ENCODE measurements at places on chromosomes 3 and 15.

GRCh38 chr3:145849115-145849514 lies 311.9 kb downstream of the PLOD2 start:
- no peak for DNase-seq

DNA sequence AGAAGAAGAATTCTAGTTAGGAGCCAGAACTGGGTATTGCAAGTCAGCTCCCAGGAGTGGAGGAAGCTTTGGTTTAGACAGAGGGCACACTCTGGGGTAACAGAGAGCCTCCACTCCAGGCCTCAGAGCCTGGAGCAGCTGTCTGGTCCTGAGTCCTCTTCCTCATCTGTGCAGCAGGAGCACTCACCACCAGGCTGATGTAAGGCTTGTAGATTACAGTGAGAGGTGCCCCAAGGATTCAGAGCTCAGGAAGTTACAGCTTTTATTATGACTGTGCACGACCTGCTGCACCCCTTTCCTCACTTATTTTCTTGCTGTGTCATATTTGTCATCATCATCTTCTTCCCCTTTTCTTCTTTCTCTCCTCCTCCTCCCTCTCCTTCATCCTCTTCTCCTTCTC lies 210.4 kb downstream of the ATP10A start:
- no peak for DNase-seq

- no peak for DNase-seq
Measured at GRCh38 chr15:48408327-48408726, 77.1 kb downstream of the DUT start.

- DNase-seq, result no peak
Measured at GRCh38 chr15:72809329-72809728, 25.8 kb upstream of the ADPGK start.

GRCh38 chr3:36493051-36493450 lies 112.7 kb downstream of the STAC start:
- DNase-seq, result no peak

- no peak for DNase-seq
Measured at GRCh38 chr3:197203714-197204146, 94.7 kb downstream of the DLG1 start.

- DNase-seq, result no peak
Measured at GRCh38 chr15:48447058-48447457, 115.8 kb downstream of the DUT start.

DNA sequence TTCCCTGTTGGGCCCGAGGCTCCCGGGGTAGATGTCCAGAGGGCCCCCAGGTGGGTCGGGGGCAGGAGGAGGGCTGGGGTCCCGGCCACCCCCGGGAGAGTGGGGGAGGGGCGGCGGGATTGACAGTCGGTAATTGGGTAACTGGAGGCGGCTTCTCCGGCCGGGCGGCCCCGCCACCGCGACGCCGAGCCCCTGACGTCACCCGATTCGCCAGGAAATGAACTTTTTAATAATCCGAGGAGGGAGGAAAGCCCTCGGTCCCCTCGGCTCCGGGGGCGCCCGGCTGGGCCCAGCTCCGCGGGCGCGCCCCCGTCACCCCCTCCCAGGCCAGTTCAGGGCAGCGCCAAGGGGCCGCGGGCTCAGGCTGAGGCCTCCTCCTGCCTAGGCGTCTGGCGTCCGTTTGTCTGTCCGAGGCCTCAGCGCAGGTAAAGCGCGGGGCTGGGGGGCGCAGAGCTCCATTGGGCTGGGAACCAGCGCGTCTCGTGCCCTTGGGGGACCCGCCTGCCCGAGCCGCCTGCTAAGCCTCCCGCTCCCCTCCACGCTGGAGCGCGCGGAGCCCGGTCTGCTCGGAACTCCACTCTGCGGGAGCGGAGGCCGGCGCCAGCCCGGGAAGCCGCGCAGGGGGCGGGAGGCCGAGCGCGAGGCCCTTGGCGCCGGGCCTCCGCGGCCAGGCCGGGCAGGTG lies 3.9 kb downstream of the GATA2 start:
- DNase-seq, result peak; percentile 53

DNA sequence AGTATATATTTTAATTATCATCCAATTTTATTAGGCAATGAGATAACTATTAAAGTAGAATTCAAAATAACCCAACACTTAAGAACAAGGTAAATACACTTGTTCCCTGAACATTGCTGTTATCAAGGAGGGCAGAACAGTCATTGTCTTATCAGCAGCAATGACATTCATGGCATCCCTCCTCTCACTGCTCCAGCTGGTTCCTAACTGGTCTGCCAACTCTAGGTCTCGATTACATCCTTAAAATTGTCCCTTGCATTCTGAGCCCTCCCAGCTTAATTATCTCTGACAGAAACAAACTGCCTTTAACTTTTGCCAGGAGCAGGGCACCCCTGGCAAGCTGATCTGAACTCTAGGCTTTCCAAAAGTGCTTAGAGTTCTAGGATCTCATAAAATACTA lies 14.0 kb upstream of the DYNC1LI1 start:
- DNase-seq, result peak; percentile 76

DNA sequence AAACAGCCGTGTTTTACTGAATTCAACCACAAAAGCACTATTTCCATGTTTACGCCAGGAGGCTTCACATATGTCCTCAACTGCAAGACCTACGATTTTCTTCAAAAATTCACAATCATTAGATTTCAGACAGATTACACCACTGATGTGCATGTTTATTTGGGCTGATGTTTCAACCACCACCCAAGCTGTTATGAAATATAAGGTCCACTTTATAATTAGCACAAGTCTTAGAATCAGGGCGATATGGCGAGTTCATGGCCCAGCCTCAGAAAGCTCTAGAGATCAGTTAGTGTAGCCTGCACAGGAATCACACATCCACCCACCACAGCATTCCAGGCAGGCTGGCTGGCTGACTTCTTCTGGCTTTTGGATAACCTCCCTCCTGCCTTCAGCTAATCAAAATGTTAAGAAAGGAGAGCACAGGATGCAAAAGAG lies 15.4 kb downstream of the SH3BP5 start:
- DNase-seq, result no peak

GRCh38 chr3:167684388-167684993 lies 30.7 kb upstream of the WDR49 start:
- peak; percentile 20 for DNase-seq

DNA sequence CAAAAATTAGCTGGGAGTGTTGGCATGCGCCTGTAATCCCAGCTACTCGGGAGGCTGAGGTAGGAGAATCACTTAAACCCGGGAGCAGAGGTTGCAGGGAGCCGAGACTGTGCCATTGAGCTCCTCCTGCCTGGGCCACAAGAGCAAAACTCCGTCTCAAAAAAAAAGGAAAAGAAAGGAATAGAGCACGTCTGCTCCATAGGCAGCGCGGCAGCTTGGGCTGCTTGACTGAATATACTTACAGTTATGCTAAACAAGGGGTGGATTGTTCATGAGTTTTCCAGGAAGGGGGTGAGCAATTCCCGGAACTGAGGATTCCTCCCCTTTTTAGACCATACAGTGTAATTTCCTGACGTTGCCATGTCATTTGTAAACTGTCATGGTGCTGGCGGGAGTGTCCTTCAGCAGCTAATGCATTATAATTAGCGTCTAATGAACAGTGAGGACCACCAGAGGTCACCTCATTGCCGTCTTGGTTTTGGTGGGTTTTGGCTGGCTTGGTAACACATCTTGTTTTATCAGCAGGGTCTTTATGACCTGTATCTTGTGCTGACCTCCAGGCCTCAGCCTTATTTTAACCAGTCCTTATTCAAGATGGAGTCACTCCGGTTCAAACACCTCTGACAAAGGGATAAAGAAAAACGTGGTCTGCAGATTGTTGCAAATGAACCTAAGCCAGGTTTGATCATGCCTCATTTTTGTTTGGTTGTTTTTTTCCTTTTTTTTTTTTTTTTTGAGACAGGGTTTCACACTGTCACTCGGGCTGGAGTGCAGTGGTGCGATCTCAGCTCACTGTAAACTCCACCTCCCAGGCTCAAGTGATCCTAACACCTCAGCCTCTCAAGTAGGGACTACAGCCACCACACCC lies 24.9 kb upstream of the SENP5 start:
- no peak for DNase-seq

GRCh38 chr15:64009798-64010261 lies 36.5 kb downstream of the DAPK2 start:
- no peak for DNase-seq

GRCh38 chr3:190585805-190586630 lies 72.1 kb downstream of the IL1RAP start:
- no peak for DNase-seq

- no peak for DNase-seq
Measured at GRCh38 chr15:75869446-75869845, 26.2 kb downstream of the UBE2Q2 start.

GRCh38 chr3:126329927-126330725 lies 27.1 kb downstream of the KLF15 start:
- no peak for DNase-seq

DNA sequence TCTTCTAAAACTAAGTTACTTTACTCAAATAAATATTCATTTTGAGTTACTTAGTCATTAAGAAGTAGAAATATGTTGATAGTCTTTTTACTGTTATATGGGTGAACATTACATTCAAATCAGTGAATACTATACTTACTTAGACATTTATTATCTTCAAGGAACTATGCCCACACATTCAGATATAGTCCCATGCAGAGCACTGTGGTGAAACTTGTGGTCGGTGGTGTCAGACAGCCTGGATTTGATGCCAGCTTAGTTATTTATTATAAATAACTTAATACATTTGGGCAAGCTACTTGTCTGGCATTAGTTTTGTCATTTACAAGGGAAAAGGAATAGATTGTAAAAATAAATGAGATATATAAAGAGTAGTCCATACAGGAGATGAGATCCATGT lies 149.5 kb downstream of the RAP2B start:
- DNase-seq, result no peak

GRCh38 chr15:39269821-39270220 lies 311.1 kb upstream of the THBS1 start:
- no peak for DNase-seq

GRCh38 chr3:167100200-167100599 lies 279.9 kb downstream of the ZBBX start:
- DNase-seq, result no peak

GRCh38 chr3:186930143-186930640 lies at the start of gene ST6GAL1:
TSS of gene ST6GAL1 (plus strand) at chr3:186930526. CDS start at chr3:187042704, 112,178 bp downstream.
- DNase-seq, result peak; percentile 33

GRCh38 chr3:53690521-53690920 lies 155.7 kb downstream of the CHDH start:
- no peak for DNase-seq

GRCh38 chr3:107409365-107409764 lies 32.1 kb downstream of the CCDC54 start:
- no peak for DNase-seq

DNA sequence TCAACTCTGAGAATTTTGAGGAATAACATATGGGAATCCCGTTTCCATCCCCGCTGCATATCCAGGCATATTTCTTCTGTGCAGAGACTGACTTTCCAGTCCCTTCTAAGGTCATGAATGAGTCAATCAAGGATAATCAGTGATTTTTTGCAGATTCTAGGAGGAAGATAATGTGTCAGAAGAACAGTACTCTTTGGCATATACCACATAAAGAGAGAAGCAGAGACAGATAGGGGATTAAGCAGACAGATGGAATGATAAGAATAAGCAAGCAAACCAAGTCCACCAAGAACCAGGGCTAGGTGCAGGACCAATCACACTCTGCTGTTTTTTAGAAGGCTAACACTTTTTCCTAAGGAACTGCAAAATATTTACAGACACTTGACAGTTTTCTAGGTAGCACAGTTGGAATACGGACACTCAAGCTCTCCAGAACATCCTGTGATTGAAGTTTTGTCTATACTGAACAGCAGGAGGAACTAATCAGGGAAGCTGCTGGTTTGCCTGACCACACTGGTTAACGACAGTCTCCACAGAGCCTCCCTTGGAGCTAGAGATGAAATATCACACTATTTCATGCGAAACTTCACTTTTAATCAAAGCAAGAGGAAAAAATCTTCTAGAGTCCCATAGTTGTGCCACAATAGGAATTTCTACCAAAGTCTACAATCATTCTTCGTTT lies 450.0 kb upstream of the KCNMB2 start:
- DNase-seq, result no peak

DNA sequence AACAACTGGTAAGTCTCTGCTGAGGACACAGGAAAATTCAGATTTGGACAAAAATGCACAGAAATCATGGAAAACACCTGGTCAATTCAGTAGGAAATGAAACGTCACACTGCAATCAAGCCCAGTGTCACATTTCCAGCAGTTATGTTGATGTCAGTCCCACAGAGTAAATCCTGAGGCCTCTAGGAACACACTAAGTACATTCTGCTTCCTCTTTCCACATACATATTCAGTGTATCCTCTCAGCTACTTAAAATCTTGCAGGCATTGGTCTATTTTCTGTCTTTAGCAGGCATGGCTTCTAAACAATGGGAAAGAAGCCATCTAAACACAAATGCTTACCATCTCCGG lies 207.8 kb downstream of the PLCL2 start:
- no peak for DNase-seq

DNA sequence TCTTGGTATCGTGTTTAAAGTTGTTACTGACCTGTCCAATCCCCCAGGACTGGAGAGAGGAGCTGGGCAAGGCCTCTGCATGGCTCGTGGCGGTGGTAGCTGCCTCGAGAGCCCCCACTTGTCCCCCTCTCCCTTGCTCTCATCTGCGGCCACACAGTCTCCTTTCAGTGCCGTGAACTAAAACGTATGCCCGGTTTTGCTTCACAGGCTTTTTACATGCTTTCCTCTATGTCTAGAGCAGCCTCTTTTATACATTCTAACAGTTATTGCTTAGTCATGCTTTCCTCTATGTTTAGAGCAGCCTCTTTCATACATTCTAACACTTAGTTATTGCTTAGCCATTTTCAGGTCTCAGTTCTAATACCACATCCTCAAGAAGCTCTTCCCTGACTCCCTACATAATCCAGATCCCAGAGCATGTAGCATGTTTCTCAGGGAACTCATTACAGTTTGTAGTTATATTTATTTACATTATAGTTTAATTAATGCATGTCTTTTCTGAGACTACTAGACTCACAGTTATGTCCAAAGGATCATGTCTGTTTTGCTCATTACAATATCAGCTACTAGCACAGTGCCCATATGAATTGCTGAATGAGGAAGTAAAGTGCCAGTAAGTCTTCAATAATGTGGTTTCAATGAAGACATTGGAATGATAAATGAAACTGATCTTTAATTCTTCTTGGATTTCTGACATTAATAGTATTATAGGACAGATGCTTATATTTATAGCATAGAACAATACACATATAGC lies 66.5 kb upstream of the TBL1XR1 start:
- no peak for DNase-seq

- DNase-seq, result no peak
Measured at GRCh38 chr3:28267984-28268849, 26.8 kb downstream of the CMC1 start.

DNA sequence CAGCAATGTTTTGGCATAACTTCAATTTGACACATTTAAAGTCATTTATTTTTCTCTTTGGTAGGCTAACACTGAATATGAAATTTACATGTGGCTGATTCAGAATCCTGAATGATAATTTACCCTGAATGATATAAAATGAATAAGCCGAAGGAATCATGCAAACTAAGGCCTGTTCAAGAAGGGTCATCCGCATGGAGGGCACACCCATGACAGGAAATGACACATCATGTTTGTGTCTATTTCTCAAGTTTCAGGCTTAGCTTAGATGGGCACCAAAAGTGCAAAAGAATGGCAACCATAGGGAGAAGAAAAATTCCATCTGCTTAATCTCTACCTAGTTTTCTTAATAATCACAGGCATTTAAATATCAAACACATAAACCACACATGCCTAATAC lies 141.5 kb downstream of the DUT start:
- DNase-seq, result no peak

GRCh38 chr3:197325773-197326172 lies 27.4 kb upstream of the DLG1 start:
- DNase-seq, result no peak

- no peak for DNase-seq
Measured at GRCh38 chr3:40404591-40405198, 17.7 kb downstream of the ENTPD3 start.

- no peak for DNase-seq
Measured at GRCh38 chr3:106850437-106850836, 526.8 kb upstream of the CCDC54 start.

Measured in NCI-H2029 (cell line).